ENCODE measurements at places on chromosomes 12 and 14.

DNA sequence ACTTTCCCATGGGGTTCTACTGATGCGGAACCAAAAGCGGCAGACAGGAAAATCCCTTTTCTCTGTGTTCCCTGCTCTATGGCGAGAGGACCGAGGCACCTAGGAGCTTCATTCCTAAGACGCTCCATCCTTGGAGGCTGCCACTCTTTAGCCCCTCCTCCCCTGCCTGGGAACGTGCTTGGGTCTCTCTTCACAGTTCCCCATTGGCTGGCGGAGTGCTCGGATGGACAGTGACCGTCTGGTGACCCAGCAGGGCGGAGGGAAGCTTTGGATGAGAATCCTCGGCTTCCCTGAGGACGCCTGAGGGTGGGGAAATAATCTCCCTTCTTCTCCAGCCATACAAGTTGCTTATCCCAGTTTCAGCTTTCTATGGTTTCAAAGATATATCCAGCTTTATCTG is 37.3 kb downstream of the KCNA5 start:
- no peaks in the 10 kb centered on the region for H3K36me3 ChIP-seq
- no peak overlapping the region for H3K27ac ChIP-seq
- no peaks in the 10 kb centered on the region for H3K27me3 ChIP-seq
- no peaks in the 10 kb centered on the region for H3K4me1 ChIP-seq
- no peak for DNase-seq

DNA sequence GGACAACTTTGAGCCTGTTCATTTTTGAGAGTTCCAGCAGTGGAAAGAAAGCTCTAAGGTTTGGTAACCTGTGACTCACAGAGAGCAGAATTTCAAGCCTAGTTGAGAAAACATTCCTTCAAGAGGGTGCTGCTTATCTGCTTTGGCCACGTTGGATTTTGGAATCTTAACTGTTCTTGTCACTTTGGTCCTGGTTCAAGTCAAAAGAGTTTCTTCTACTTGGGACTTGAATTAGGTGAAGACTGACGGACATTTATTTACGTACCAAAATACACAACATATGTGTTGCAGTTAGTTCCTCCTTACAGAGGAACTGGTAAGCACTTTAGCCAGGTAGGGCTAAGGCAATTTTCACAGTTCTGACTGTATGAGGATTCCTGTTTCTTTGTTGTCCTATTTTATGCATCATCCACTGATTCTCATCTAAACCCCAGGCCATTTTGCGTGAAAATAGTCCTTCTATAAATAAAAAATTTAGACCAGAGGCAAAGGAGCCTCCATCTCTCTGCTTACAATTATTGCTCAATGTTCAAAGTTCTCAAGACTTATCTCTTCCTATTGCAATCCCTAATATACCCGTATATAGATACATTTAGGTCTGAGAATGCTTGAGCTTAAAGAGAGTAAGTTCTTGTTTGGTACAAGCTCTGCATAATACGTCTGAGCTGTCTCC is 580.9 kb downstream of the DIO2 start:
- no peaks in the 10 kb centered on the region for H3K27me3 ChIP-seq
- no peaks in the 10 kb centered on the region for H3K36me3 ChIP-seq
- no peak for DNase-seq
- H3K4me3 ChIP-seq: no peak overlapping the region
- no peak overlapping the region for H3K27ac ChIP-seq

DNA sequence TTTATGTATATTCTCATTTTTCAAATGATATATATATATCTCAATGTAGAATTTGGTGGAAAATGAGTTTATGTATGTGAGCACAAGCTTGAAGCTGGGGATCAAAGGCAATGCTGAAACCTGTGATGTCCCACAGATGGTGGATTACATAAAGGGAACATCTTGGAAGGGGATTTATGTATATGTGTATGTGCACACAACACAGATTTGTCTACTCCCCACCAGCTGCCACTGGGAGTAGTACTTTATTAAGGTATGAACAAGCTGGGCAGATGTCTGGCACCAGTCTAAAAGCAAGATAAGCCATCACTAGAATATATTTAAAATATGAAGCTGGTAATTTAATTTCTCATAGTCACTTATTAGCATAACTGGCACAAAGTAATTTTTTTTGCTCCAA is 895.6 kb downstream of the SLC6A15 start:
- H3K36me3 ChIP-seq: no peaks in the 10 kb centered on the region
- H3K27me3 ChIP-seq: no peaks in the 10 kb centered on the region
- H3K4me3 ChIP-seq: no peak overlapping the region
- DNase-seq: no peak

- no peak overlapping the region for H3K4me3 ChIP-seq
- no peaks in the 10 kb centered on the region for H3K36me3 ChIP-seq
- peaks cover 4% of the 10 kb centered on the region for H3K4me1 ChIP-seq
Measured at GRCh38 chr12:64819816-64820402, 4.5 kb upstream of the TBC1D30 start.

DNA sequence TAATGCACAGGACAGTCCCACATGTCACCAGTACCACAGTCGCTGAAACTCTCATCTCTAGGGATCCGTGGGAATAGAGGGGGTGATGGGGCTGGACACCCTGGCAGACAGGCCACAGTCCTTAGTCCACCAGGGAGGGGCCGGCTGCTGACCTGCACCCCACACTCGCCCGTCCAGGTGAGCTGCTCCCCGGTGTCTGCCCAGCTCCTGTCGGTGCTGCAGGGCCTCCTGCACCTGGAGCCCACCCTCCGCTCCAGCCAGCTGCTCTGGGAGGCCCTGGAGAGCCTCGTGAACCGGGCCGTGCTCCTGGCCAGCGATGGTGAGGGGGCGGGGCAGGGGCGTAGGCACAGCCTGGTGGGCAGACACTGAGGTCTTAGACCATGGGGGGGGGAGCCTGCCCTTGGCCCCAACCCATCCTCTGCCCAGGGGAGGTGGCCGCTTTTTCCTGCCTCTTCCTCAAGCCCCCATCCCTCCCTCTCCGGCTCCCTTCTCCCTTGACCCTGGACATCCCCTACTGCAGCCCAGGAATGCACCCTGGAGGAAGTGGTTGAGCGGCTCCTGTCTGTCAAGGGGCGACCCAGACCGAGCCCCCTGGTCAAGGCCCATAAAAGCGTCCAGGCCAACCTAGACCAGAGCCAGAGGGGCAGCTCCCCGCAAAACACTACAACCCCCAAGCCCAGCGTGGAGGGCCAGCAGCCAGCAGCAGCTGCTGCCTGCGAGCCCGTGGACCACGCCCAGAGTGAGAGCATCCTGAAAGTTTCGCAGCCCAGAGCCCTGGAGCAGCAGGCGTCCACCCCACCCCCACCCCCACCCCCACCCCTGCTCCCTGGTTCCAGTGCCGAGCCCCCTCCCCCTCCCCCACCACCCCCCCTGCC is 17.1 kb upstream of the ADSS1 start:
- peaks cover 56% of the 10 kb centered on the region for H3K36me3 ChIP-seq
- H3K27me3 ChIP-seq: no peaks in the 10 kb centered on the region
- H3K4me1 ChIP-seq: peaks cover 3% of the 10 kb centered on the region
- no peak for DNase-seq
- no peak overlapping the region for H3K4me3 ChIP-seq
- H3K27ac ChIP-seq: no peak overlapping the region

DNA sequence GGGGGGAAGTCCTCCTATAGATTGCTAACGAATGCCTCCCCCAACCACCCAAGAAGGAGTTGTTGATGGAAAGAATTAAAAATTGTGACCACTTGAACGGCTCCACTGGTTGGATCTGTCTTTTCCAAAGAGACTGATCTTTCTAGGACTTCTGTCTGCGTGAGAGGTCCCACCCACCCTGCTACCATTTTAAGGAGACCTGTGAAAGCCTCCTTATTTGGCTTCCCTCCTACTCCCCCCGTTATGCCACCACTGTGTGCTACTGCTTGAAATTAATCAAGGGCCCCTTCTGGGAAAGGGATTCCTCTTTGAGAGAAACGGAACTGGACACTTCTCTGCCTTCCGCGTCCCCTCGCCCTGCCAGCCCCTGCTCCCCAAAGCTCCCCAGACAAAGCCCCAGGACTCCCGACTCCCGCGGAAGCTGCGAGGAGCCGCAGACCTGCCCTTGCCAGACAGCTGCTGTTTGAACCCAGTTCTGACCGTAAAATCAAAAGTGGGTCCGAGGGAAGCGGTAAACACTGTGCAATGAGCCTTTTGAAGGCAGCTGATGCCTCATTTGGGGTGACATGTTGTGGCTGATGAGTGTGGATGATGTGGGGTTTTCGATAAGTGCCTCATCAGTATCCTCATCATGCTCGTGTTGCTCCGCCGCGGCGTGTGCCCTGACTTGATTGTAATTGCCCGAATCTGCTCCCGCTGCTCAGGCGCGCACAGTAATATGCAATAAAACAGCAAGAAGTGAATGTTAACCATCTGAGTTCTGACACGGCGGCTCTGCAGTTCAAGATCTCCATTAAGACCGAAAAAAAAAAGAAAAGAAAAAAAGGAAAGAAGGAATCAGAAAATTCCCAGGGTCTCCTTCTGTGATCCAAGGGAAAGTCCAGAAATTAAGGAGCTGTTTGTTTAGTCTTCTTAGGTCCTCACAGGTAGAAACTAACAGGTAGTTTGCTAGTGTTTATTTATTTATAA is 48.2 kb downstream of the MBIP start:
- H3K4me3 ChIP-seq: no peak overlapping the region
- H3K4me1 ChIP-seq: no peaks in the 10 kb centered on the region
- DNase-seq: no peak
- no peak overlapping the region for H3K27ac ChIP-seq
- H3K27me3 ChIP-seq: peaks cover 5% of the 10 kb centered on the region

DNA sequence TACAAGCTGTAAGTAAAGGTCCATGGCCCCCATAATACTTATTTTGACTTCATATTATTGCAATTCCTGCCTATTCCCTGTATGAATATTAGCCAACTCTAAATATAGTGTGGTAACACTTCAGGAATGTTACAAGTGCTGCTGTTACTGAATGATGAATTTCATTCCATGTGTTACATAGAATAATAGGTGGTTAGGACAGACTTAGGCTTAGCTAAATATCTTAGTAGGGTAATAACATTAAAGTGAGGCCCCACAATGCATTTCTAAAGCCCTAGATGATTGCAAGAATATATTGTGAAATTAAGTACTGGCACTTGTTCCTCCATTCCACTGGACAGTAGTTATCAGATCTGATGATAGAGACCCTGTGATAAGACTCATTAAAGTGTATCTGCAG is 182.7 kb downstream of the PCNX1 start:
- H3K4me3 ChIP-seq: no peak overlapping the region
- H3K27ac ChIP-seq: no peak overlapping the region
- no peaks in the 10 kb centered on the region for H3K27me3 ChIP-seq
- H3K36me3 ChIP-seq: peaks cover 13% of the 10 kb centered on the region
- H3K4me1 ChIP-seq: no peaks in the 10 kb centered on the region

GRCh38 chr14:85366226-85366625 is 163.7 kb upstream of the FLRT2 start:
- H3K27me3 ChIP-seq: no peaks in the 10 kb centered on the region
- DNase-seq: no peak
- H3K36me3 ChIP-seq: no peaks in the 10 kb centered on the region
- H3K4me1 ChIP-seq: no peaks in the 10 kb centered on the region
